Muscle of leg (tissue), 16 donors: ENCODE measurements at places on chromosomes 2 and 18. TPM values are rescaled to one million over a fixed set of nuclear protein-coding genes. Genes with fewer than 3 reads are reported as not detected.
A peak's percentile ranks its signal among the peaks of the same experiment; 100 is the strongest.

SLC4A5 gene
- total RNA-seq = 2.2 TPM

GRCh38 chr18:28013066-28013465 is 163.9 kb downstream of the CDH2 start:
- H3K36me3 ChIP-seq = no peaks in the 10 kb centered on the region
- no peak overlapping the region for H3K27ac ChIP-seq
- H3K27me3 ChIP-seq = no peaks in the 10 kb centered on the region
- H3K4me1 ChIP-seq = no peaks in the 10 kb centered on the region
- H3K4me3 ChIP-seq = no peak overlapping the region
- no peak for DNase-seq

DNA sequence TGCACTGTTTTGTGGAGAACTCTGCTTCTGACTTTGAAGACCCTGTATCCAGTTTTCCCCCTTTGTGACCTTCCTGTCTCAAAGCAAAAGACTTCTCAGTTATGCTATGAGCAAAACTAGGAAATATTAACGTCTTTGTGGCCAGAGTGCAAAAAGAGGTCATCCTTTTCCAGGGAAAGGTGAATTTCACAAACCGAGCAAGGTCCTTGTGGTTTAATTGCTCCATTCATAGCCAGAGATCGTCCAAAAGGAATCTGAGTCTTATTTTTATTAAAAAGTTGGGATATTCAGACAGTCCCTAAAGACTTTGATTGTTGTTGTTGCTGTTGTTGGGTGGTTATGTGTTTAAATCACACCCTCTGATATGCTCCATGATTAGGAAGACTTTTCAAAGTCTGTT is 77.4 kb downstream of the NAB1 start:
- no peaks in the 10 kb centered on the region for H3K36me3 ChIP-seq
- H3K27ac ChIP-seq = no peak overlapping the region
- DNase-seq = no peak
- H3K4me1 ChIP-seq = peaks cover 3% of the 10 kb centered on the region

DNA sequence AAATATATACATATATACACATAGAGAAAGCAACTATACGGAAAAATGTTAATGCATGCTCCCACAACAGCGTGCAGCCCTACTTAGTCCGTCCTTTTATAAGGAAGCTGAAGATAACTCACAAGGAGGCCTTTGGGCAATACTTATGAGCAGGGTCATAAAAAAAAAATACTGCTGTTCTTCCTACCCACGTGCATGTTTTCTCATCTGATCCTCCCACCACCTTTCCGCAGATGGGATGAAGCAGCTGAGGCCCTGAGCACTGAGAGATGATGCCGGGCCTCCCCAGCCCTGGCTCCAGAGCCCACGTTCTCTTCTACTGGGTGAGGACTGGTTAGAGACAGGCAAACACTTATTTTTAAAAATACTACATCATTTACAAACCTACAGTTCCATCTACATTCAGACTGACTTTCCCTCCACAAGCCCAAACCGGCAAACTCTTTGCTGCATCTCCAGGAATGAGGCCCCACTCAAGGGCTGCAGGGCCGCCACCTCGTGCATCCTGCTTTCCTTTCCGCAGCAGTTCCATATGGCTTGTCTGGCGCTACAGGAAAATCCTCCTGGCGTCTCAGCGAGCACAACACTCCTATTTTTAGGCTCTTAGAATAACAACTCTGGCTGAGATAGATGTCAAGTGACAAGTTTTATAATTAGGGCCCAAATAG is 41.6 kb downstream of the TBC1D8 start:
- DNase-seq = peak; percentile 89
- no peaks in the 10 kb centered on the region for H3K27me3 ChIP-seq
- H3K27ac ChIP-seq = peak overlapping the region; percentile 76
- no peaks in the 10 kb centered on the region for H3K36me3 ChIP-seq
- peaks cover 47% of the 10 kb centered on the region for H3K4me1 ChIP-seq
- no peak overlapping the region for H3K4me3 ChIP-seq

DNA sequence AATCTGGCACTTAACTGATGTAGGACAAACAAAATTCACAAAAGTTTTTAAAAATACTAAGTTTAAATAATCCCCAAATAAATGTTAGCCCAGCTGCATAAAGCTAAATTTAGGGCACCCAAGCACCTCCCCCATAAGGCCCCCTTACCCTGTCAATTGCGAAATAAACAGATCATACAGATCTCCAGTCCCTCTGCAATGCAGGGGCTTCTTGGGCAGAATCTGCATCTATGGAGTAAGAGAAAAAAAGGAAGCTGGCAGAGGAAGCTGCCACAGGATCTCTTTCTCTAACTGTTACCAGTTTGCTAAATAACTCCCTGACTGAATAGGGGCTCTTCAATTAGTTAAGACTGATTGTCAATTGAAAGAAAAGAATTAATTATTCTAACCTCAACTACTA is 117.7 kb downstream of the MEMO1 start:
- H3K4me3 ChIP-seq = no peak overlapping the region
- DNase-seq = no peak
- H3K27me3 ChIP-seq = no peaks in the 10 kb centered on the region
- H3K4me1 ChIP-seq = no peaks in the 10 kb centered on the region

- no peak overlapping the region for H3K27ac ChIP-seq
- no peak overlapping the region for H3K4me3 ChIP-seq
- H3K4me1 ChIP-seq = no peaks in the 10 kb centered on the region
- no peaks in the 10 kb centered on the region for H3K27me3 ChIP-seq
- no peaks in the 10 kb centered on the region for H3K36me3 ChIP-seq
These were observed 135.6 kb downstream of the CCBE1 start for GRCh38 chr18:59561612-59562011.

- no peaks in the 10 kb centered on the region for H3K27me3 ChIP-seq
- H3K4me3 ChIP-seq = no peak overlapping the region
- peaks cover 2% of the 10 kb centered on the region for H3K36me3 ChIP-seq
- DNase-seq = no peak
- H3K4me1 ChIP-seq = peaks cover 47% of the 10 kb centered on the region
These were observed 148.4 kb downstream of the HDAC4 start for GRCh38 chr2:239252393-239252792.

IL1B gene
- 0.18 TPM for total RNA-seq

FKBP1B gene
- 2.8 TPM for total RNA-seq

- H3K4me1 ChIP-seq = no peaks in the 10 kb centered on the region
- H3K36me3 ChIP-seq = no peaks in the 10 kb centered on the region
- DNase-seq = peak; percentile 71
- H3K27me3 ChIP-seq = no peaks in the 10 kb centered on the region
- no peak overlapping the region for H3K4me3 ChIP-seq
These were observed 25.9 kb downstream of the GCG start for GRCh38 chr2:162126111-162126519.

DNA sequence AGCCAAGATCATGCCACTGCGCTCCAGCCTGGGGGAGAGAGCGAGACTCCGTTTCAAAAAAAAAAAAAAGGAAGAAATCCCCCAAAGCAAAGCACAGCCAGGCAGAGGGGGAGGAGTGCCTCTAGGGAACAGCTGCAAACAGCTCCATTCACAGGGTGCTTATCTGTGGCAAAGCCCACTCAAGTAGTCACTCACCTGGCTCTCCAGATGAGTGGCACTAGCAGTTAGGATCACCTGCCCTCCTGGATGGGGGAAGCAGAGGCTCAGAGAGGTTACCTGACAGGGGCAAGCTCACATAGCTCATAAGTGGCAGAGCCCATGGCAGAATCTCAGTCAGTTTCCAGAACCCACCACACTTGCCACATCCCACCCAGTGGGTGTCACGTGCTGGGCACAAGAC is 30.3 kb downstream of the TFCP2L1 start:
- no peaks in the 10 kb centered on the region for H3K36me3 ChIP-seq
- no peak overlapping the region for H3K27ac ChIP-seq
- H3K27me3 ChIP-seq = no peaks in the 10 kb centered on the region
- DNase-seq = no peak
- no peak overlapping the region for H3K4me3 ChIP-seq
- H3K4me1 ChIP-seq = peaks cover 9% of the 10 kb centered on the region

DNA sequence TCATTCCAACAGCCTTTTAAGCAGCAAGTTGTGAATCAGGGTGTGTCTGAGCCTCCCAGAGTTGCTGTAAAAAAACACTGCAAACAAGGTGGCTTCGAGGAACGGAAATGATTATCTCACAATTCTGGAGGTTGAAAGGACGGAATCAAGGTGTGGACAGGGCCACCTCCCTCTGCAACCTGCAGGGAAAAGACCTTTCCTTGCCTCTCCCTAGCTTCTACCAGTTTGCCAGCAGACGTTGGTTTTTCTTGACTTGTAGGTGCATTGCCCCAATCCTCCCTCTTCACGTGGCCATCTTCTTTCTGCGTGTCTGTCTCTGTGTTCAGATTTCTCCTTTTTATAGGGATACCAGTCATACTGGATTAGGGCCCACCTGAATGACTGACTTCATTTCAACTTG is 24.8 kb upstream of the TMEM131 start:
- no peak overlapping the region for H3K4me3 ChIP-seq
- DNase-seq = no peak
- H3K27me3 ChIP-seq = no peaks in the 10 kb centered on the region
- peaks cover 6% of the 10 kb centered on the region for H3K4me1 ChIP-seq
- no peak overlapping the region for H3K27ac ChIP-seq

DNA sequence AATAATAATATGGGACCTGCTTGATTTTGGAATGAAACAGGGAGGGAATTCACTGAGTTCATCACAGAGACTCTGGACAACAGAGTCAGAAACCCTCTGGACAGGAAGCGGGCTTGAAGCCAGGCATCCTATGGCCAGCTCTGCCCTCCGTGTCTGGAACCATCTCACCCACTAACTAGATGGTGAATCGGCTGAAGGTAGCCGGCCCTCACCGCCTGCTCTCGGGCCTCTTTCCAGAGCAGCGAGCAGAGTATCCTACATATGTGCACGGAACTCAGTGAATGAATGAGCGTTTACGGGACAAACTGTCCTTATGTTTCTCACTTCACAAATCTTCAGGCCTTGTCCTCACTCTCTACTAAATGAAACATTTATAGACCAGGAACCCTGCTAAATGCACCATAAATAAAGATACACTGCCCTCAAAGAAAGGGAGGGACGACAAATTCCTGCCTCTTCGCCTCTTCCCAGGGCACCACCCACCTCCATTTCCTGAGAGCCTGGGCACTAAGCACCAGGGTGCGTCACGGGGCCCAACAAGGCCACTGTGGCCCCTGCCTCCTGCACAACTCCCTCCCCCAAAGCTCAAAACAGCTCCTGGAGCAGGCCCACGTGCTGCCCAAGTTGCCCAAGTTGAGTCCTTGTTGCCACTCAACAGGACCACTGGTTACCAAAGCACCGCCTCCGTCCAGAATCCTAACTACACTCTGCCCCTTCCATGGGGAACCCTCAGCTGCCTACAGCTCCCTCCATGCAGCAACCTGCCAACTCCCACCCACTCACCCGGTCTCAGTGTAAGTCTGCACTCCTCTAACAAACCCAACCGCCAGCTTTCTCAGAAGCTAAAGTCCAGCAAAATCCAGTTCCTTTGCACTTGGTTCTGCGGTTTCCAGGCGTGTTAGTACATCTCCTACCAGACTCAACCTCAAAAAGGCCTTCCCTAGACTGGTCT is 1.7 kb downstream of the TBC1D8 start:
- peak overlapping the region; percentile 82 for H3K4me3 ChIP-seq
- H3K27me3 ChIP-seq = peaks cover 6% of the 10 kb centered on the region
- H3K36me3 ChIP-seq = no peaks in the 10 kb centered on the region
- H3K4me1 ChIP-seq = peaks cover 35% of the 10 kb centered on the region

DNA sequence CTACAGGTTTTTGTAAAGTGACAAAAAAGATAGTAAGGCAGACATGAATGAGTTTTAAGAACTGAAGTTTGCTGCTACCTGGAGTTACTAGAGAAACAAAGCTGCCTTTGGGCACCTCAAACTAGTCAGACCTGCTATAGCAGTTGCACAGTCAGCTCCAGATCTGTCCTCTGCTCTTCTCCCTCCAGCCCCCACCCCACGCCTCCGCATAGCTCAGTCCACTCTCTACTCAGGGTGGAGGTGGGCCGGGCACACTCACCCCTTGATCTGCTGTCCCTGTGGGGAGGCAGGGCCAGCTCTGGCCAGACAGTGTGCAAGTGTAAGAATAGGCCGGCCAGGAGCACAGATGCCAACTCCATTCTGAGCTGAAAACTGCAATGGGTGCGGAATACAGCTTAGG is 4.1 kb downstream of the SERTAD2 start:
- H3K4me1 ChIP-seq = peaks cover 25% of the 10 kb centered on the region
- no peaks in the 10 kb centered on the region for H3K36me3 ChIP-seq
- H3K27ac ChIP-seq = peak overlapping the region; percentile 37
- H3K27me3 ChIP-seq = no peaks in the 10 kb centered on the region
- no peak overlapping the region for H3K4me3 ChIP-seq
- DNase-seq = no peak

DNA sequence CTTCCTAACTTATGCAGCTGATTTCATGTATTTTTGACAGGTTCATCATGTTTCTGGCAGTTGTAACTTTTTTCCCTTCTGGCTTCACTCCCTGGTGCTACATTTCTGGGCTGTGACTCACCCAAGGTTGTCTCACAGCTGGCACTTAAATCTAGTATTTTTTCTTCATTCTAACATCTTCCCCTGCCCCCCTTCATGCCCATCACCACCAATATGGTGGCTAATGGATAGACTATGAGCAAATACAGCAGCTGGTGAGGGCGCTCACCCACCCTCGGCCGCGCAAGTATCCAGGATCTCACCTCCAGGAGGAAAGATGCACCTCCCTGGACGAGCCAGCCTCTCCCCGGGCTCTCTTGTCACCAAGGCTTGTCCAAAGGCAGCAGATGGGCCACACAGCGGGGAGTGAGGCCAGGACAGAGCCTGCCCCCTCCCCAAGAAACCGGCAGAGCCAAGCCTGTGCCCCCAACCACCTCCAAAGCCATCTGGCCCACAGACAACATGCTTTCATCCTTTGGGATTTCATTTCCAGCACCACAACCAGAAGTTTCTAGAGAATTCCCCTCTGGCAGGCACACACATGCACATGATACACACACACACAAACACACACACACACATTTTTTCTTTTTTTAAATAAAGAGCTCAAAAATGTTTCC is 39.1 kb downstream of the ATOH8 start:
- H3K4me1 ChIP-seq = peaks cover 63% of the 10 kb centered on the region
- H3K4me3 ChIP-seq = no peak overlapping the region
- peaks cover 10% of the 10 kb centered on the region for H3K27me3 ChIP-seq
- H3K36me3 ChIP-seq = peaks cover 12% of the 10 kb centered on the region

- H3K27ac ChIP-seq = peak overlapping the region; percentile 81
- no peak overlapping the region for H3K4me3 ChIP-seq
- DNase-seq = peak; percentile 90
- H3K27me3 ChIP-seq = no peaks in the 10 kb centered on the region
- H3K4me1 ChIP-seq = peaks cover 75% of the 10 kb centered on the region
These were observed 68.1 kb downstream of the TMEM247 start for GRCh38 chr2:46547223-46548102.

FTCDNL1 gene
- 2.6 TPM for total RNA-seq

- DNase-seq = no peak
- no peak overlapping the region for H3K27ac ChIP-seq
- peaks cover 21% of the 10 kb centered on the region for H3K36me3 ChIP-seq
- H3K27me3 ChIP-seq = no peaks in the 10 kb centered on the region
- H3K4me1 ChIP-seq = no peaks in the 10 kb centered on the region
These were observed 112.5 kb downstream of the PIK3C3 start for GRCh38 chr18:42067518-42067917.

DNA sequence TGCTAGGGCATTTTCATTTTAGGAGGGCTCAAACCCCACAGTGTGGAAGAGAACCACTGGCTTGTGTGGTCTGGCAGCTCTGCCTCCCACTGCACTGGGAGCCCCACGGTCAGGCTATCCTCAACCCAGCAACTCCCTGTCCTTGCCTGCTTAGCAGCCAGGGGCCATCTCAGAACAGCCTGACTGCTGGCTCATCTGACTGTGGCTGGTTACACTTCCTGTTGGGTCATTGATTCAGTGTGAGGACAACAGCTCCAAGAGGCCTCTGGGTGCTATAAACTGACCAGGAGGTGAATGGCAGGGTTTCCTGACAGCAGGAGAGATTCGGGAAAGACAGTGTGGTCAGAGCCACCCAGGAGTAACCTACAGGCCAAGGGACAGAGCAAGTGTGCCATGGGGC is 40.1 kb downstream of the AMER3 start:
- H3K36me3 ChIP-seq = no peaks in the 10 kb centered on the region
- DNase-seq = no peak
- no peak overlapping the region for H3K4me3 ChIP-seq
- peaks cover 11% of the 10 kb centered on the region for H3K27me3 ChIP-seq
- peaks cover 7% of the 10 kb centered on the region for H3K4me1 ChIP-seq
